ENCODE measurements at places on chromosomes 12 and 14.

DNA sequence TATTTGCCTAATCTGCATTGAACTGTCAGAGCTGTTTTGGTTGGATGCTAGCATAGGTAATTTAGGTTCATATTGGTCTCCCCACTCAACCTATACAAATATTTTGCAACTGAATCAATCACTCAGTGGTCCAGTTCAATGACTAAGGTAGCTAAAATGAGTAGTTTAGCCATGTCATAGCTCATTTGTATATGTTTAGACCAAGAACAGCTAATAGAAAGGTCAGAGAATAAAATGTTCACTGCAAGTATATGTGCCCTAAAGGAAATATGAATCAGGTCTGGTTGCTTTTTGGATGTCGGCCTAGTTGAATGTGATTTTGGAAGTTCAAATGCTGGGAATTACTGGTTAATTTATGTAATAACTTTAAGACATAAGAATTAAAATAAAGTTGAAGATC is 883.9 kb downstream of the LRFN5 start:
- H3K27me3 ChIP-seq, result no peaks in the 10 kb centered on the region
- no peak overlapping the region for H3K27ac ChIP-seq
- DNase-seq, result no peak
- no peaks in the 10 kb centered on the region for H3K4me1 ChIP-seq
- H3K36me3 ChIP-seq, result no peaks in the 10 kb centered on the region

DNA sequence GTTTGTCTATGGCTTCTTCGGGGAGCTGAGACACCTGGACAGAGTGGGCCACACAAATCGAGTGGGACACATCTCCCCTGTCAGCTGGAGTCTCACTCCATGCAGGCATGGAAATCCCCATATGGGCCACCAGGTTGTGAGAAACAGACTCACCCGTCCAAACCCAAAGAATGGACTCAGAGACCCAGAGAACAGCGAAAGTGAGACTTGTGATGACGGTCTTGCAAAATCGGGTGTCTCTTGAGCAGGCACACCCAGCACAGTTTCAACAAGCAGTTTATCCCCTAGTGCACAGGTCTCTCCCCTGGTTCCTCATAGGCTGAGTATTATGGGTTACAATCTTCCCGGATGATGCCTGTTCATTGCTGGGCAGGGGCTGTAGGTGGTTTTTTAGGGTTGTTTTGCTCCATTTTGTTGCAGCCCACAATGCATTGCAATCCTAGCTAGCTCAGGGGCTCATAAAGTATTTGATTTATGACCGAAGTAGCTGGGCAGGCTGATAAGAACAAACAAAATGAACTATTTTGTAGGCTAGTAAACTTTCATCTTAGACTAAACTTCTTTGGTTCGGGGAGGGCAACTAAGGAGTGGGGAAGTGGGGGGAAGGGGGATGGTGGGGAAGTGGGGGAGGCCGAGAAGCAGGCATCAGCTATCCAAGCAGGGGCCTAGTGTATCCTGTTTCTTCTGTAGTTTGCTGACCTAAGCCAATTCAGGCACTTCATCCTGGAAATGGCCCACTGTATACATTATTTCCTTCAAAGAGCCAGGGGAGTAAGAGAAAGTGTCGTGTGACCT is 45.3 kb downstream of the IQSEC3 start:
- H3K36me3 ChIP-seq, result no peaks in the 10 kb centered on the region
- H3K4me1 ChIP-seq, result no peaks in the 10 kb centered on the region
- no peaks in the 10 kb centered on the region for H3K27me3 ChIP-seq
- no peak for DNase-seq
- H3K4me3 ChIP-seq, result no peak overlapping the region

GRCh38 chr12:18123707-18124106 is 33.7 kb upstream of the RERGL start:
- H3K27ac ChIP-seq, result no peak overlapping the region
- no peak for DNase-seq
- H3K4me3 ChIP-seq, result no peak overlapping the region
- H3K4me1 ChIP-seq, result no peaks in the 10 kb centered on the region

DNA sequence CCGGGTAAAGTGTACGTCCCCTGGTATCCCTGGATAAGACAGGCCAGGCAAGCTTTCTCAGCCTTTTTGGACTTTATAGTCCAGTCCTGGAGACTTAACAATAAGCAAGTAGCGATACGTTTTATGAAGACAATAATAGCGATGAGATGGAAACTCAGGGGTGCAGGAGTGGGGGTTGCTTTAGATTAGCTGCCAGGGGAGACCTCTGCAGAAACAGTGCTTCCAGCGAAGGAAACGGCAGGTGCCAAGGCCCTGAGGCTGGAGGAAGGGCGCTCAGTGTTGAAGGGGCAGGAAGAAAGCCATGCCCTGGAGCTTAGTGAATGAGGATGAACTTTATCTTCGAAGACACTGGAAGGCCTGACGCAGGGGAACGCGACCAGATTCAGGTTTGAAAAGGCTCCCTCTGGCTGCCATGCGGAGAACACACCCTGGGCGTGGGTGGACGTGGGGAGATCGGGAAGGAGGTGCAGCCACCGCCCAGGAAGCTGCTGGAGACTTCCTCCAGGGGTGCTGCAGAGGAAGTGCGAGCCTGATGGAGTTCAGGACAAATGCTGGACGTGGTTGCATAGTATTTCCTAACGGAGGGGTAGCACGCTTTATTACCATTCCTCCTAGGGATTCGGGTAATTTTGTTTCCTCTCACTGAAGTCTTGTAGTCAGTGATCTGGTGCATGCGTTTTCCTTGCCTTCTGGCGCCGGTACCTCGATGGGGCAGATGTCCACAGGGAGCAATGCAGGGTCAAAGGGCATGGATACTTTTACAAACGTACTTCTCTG is 26.1 kb upstream of the UBC start:
- H3K4me1 ChIP-seq, result peaks cover 31% of the 10 kb centered on the region
- H3K4me3 ChIP-seq, result no peak overlapping the region

DNA sequence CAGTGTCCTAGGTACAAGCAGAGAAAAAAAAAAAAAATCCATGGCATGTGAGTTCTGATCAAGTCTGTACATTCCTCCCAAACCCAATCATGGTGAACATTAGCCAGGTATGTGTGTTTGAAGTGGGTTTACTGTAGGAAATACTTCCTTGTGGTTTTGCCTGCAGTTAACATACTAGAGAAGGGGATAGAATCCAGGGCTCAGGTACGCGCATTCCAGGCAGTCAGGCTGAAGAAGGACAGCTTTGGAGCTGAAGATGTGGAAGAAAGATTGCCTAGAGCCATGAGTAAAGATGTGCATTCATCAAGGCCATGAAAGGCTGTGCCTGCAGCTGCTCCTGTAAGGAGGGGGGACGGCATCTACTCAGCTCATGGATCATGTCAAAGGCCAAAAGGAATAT is 88.2 kb upstream of the NTF3 start:
- no peak overlapping the region for H3K27ac ChIP-seq
- H3K4me1 ChIP-seq, result no peaks in the 10 kb centered on the region
- no peak overlapping the region for H3K4me3 ChIP-seq

GRCh38 chr14:32300136-32300535 is 29.0 kb upstream of the AKAP6 start:
- H3K27me3 ChIP-seq, result no peaks in the 10 kb centered on the region
- peak; percentile 10 for DNase-seq
- H3K27ac ChIP-seq, result no peak overlapping the region

DNA sequence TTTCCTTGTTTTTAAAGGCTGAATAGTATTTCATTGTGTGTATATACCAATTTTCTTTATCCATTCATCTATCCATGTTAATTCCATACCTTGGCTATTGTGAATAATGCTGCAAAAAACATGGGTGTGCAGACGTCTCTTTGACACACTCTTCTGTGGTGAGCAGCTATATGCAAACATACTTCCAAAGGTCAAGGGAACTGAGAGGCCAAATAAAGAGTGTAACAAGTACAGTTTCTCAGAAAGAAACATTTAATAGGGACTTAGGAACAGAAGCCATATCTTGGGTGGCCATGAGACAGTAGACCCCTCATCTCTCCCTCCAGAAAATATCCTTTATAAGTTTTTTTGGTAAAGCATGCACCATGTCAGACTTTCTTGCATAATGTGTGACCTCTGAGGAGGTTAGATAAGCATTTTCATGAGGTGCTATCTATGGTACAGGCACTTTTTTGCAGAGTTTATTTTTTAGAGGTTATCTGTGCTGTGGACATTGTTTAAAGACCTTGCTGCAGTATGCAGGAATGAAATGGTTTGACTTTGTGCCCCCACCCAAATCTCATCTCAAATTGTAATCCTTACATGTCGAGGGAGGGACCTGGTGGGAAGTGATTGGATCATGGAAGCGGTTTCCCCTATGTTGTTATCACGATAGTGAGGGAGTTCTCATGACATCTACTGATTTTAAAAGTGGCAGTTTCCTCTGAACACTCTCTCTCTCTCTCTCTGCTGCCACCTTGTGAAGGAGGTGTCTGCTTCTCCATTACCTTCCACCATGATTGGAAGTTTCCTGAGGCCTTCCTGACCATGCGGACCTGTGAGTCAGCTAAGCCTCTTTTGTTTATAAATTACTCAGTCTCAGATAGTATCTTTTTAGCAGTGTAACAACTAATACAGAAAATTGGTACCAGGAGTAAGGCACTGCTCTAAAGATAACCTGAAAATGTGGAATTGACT is 1202.3 kb downstream of the GALC start:
- H3K4me1 ChIP-seq, result no peaks in the 10 kb centered on the region
- DNase-seq, result no peak
- no peaks in the 10 kb centered on the region for H3K36me3 ChIP-seq
- no peak overlapping the region for H3K27ac ChIP-seq
- no peaks in the 10 kb centered on the region for H3K27me3 ChIP-seq

DNA sequence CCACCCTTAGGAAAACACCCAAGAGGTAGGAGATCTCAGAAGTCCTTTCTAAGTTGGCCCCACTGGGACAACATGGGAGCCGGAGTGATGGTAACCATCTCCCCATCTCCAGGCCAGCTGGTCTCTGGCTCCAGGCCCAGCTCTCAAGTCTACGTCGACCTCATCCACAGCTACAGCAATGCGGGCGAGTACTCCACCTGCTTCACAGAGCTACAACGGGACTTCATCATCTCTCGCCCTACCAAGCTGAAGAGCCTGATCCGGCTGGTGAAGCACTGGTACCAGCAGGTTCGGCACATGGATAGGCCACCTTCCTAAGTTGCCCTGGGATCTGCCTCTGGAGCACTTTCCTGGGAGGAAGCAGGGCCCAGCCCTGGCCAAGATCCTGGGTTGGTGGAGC is 11.0 kb upstream of the OAS2 start:
- H3K27ac ChIP-seq, result no peak overlapping the region
- no peaks in the 10 kb centered on the region for H3K27me3 ChIP-seq
- DNase-seq, result no peak

GRCh38 chr12:65464930-65465329 is 186.4 kb downstream of the MSRB3 start:
- H3K4me1 ChIP-seq, result no peaks in the 10 kb centered on the region
- H3K36me3 ChIP-seq, result peaks cover 3% of the 10 kb centered on the region
- H3K4me3 ChIP-seq, result no peak overlapping the region
- no peak for DNase-seq
- no peak overlapping the region for H3K27ac ChIP-seq
- no peaks in the 10 kb centered on the region for H3K27me3 ChIP-seq

GRCh38 chr12:26700430-26700829 is 132.6 kb downstream of the ITPR2 start:
- H3K4me3 ChIP-seq, result no peak overlapping the region
- H3K4me1 ChIP-seq, result peaks cover 18% of the 10 kb centered on the region
- H3K27ac ChIP-seq, result no peak overlapping the region
- peaks cover 24% of the 10 kb centered on the region for H3K36me3 ChIP-seq
- H3K27me3 ChIP-seq, result no peaks in the 10 kb centered on the region

DNA sequence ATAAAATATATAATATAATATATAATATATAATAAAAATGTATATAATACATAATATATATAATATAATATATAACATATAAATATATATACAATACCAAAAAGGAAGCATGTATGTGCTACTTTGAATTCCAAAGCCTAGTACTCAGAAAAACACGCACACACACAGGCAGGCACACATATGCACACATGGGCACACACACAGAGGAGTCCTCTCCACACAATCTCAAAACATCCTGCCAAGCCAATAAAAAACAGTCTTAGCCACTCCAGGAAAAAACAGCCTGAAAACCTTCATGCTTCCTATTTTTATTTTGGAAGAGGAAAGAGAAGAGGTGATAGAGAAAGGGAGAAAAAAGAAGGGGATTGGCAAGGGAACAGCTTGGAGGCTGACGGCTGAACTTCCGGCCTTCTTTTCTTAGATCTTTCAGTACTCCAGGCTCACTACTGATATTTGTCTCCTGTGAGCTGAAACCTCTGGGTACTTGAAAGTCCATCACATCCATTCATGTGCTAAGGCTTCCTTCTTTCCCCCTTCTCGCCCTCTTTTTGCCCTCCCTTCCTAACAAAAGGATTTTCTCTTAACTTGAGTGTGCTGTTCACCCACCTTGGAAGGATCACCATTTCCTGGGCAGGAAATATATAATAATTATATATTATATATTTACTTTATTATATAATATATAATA is 394.2 kb downstream of the NUAK1 start:
- no peak overlapping the region for H3K27ac ChIP-seq
- H3K27me3 ChIP-seq, result no peaks in the 10 kb centered on the region
- no peak for DNase-seq
- H3K4me1 ChIP-seq, result peaks cover 41% of the 10 kb centered on the region

- no peak overlapping the region for H3K4me3 ChIP-seq
- H3K27ac ChIP-seq, result no peak overlapping the region
- no peaks in the 10 kb centered on the region for H3K27me3 ChIP-seq
- no peak for DNase-seq
- H3K4me1 ChIP-seq, result no peaks in the 10 kb centered on the region
Measured at GRCh38 chr12:17793854-17794253, 296.1 kb downstream of the RERGL start.

GRCh38 chr12:34163443-34163842 is 141.1 kb downstream of the ALG10 start:
- DNase-seq, result no peak
- no peaks in the 10 kb centered on the region for H3K36me3 ChIP-seq
- H3K4me3 ChIP-seq, result no peak overlapping the region
- no peak overlapping the region for H3K27ac ChIP-seq
- no peaks in the 10 kb centered on the region for H3K27me3 ChIP-seq
- H3K4me1 ChIP-seq, result no peaks in the 10 kb centered on the region

- no peaks in the 10 kb centered on the region for H3K4me1 ChIP-seq
- no peaks in the 10 kb centered on the region for H3K36me3 ChIP-seq
- H3K4me3 ChIP-seq, result no peak overlapping the region
- DNase-seq, result no peak
- H3K27me3 ChIP-seq, result no peaks in the 10 kb centered on the region
Measured at GRCh38 chr12:45670346-45671065, 59.0 kb upstream of the ARID2 start.

DNA sequence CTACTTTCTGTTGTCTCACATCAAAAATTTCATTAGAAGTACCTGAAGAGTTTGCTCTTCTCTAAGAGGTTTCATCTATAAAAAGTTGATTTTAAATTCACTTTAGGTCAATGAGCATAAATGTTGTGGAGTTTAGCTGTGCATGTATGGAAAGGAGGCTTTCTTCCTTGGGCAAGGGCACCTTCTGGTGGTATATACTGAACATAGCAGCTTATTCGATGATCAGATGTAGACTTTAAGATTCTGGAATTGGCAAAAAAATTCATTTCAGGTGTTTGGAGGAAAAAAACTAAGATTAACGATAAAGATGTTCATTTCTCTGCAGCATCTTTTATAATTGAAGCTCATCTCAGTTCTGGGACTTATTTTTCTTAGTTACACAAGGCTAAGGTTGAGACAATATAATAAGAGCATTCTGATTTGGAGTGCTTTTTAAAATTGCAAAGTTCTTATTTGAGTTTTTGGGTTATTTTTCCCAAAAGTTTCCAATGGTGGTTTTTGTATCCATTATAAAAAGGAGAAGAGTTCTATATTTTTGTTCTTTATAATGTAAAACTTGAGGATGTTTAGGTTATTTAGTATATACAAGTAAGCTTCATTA is 46.8 kb downstream of the TMEM117 start:
- no peak overlapping the region for H3K27ac ChIP-seq
- H3K27me3 ChIP-seq, result no peaks in the 10 kb centered on the region
- DNase-seq, result no peak
- H3K36me3 ChIP-seq, result no peaks in the 10 kb centered on the region
- H3K4me3 ChIP-seq, result no peak overlapping the region
